ENCODE measurements at places on chromosomes 16 and 17. TPM values are rescaled to one million over a fixed set of nuclear protein-coding genes. Genes with fewer than 3 reads are reported as not detected.

DNA sequence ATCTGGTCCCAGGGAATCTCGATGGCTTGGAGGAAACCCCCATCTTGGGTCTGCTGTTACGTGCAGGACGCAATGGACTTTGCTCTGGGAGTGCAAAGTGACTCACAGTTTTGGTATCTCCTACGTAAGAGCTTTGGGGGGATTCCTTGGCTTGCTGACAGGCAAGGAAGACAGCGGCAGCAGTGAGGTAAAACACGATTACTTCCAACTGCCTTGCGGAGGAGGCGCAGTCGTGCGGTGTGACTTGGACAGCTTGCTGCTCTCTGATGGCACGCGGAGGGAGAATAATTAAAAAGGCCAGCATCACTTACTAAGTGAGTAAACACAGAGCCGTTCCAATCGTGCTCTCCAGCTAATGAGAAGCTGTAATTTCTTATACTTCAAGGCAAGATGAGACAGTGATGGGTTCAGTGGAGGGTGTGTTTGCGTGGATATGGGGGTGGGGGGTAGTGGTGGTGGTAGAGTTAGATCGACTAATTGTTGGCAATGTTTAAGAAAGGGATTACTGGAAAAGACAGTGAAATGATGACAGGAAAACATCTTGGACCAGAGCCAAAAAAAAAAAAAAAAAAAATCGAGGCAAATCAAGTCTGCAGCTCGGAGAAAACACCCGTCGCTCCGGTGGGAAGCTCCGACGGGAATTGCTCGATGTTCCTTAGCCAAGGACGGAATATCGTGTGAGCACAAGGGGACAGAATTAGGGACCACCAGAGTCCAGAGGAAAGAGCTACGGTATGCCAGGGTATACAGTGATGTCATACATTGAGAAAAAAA, 184.8 kb upstream of the ZFHX3 start:
- no peaks in the 10 kb centered on the region for H3K36me3 ChIP-seq
- H3K4me1 ChIP-seq = no peaks in the 10 kb centered on the region
- no peak overlapping the region for H3K4me3 ChIP-seq
- DNase-seq = no peak

Gene HP
- total RNA-seq = 5.7 TPM

Gene NUDT7
- 17.7 TPM for total RNA-seq

DNA sequence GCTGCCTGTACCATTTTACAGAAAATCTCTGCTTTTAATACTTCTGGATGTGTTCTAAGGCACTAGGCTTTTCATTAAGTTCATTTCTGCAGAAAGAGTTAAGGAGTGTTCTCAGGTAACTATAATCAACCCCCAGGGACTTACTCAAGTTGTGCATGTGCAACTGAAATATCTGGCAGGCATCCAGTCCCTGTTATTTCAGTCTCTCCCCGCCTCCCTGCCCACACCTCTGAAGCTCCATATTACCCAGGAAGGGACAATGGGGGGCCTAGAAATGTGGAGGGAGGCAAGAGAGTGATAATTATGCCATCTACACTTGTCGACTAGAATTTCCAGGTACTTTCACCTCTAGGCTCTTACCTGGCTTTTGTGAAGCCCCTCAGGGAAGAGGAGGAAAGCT, 432.2 kb downstream of the MAF start:
- H3K4me3 ChIP-seq = no peak overlapping the region
- no peak overlapping the region for H3K27ac ChIP-seq
- no peaks in the 10 kb centered on the region for H3K36me3 ChIP-seq
- no peaks in the 10 kb centered on the region for H3K4me1 ChIP-seq
- no peak for DNase-seq

- H3K27ac ChIP-seq = peak overlapping the region; percentile 47
- H3K27me3 ChIP-seq = no peaks in the 10 kb centered on the region
- DNase-seq = peak; percentile 68
- H3K4me1 ChIP-seq = peaks cover 4% of the 10 kb centered on the region
These were observed 9.0 kb downstream of the C17orf99 start for GRCh38 chr17:78154903-78155811.

GRCh38 chr16:19186408-19186807, 18.4 kb downstream of the SYT17 start:
- H3K36me3 ChIP-seq = no peaks in the 10 kb centered on the region
- no peak for DNase-seq
- H3K4me3 ChIP-seq = no peak overlapping the region

DNA sequence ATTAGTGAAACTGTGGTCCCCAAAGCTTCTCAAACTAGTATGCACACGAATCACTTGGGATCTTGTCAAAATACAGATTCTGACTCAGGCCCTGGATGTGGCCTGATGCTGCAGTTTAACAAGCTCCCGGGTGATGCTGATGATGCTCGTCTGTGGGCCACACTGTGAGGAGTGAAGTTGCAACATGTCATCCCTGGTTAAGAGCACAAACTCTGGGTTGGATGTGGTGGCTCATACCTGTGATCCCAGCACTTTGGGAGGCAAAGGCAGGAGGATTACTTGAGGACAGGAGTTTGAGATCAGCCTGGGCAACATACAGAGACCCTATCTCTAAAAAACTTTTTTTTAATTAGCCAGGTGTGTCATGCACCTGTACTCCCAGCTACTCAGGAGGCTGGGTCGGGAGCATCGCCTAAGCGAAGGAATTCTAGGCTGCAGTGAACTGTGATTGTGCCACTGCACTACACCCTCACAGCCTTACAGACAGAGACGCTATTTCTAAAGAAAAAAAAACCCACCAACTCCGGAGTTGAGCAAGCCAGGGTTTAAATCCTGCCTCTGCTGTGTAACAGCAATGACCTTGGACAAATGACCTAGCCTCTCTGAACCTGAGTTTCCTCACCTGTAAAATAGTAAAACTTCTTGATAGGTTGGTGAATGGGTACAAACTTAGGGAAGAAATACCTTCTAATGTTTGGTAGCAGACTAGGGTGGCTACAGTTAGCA, 24.4 kb upstream of the ABAT start:
- no peak overlapping the region for H3K4me3 ChIP-seq
- H3K27ac ChIP-seq = no peak overlapping the region
- DNase-seq = no peak
- no peaks in the 10 kb centered on the region for H3K4me1 ChIP-seq

- no peaks in the 10 kb centered on the region for H3K36me3 ChIP-seq
- H3K4me1 ChIP-seq = no peaks in the 10 kb centered on the region
- peaks cover 31% of the 10 kb centered on the region for H3K27me3 ChIP-seq
- no peak for DNase-seq
These were observed 5.6 kb downstream of the USH1G start for GRCh38 chr17:74917430-74917829.

DNA sequence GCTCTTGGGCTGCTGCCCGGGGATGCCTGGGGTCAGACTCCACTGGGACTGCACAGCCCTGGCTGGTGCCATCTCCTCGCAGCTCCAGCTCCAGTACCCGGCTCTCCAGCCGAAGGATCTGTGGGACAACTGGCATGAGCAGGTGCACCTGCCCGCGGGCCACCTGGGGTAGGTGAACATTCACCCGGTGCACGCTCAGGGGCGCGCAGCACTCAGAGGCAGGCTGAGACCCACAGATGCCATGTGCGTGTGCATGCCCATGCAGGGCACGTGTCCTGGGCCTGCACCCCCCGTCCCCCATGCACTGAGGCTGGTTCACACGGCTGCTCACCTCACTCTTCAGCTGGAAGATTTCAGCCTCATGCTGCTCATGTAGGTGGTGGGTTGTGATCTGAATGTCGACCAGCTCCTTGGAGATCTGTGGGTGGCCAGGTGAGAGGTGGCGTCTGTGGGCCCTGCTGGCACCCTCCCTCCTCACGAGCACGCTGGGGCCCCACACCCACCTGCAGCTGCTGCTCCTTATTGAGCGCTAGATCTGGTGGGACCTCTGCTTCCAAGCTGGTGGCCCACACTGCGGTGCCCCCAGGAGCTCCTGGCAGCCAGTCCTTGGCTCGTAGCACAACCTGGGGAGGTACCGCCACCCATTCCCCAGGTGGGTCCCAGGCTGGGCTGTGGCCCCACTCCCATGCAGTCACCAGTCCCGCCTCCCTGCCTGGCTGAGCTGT, 618 bp downstream of the CCDC78 start:
- peaks cover 9% of the 10 kb centered on the region for H3K27me3 ChIP-seq
- H3K27ac ChIP-seq = no peak overlapping the region
- H3K4me1 ChIP-seq = peaks cover 13% of the 10 kb centered on the region
- H3K4me3 ChIP-seq = no peak overlapping the region

DNA sequence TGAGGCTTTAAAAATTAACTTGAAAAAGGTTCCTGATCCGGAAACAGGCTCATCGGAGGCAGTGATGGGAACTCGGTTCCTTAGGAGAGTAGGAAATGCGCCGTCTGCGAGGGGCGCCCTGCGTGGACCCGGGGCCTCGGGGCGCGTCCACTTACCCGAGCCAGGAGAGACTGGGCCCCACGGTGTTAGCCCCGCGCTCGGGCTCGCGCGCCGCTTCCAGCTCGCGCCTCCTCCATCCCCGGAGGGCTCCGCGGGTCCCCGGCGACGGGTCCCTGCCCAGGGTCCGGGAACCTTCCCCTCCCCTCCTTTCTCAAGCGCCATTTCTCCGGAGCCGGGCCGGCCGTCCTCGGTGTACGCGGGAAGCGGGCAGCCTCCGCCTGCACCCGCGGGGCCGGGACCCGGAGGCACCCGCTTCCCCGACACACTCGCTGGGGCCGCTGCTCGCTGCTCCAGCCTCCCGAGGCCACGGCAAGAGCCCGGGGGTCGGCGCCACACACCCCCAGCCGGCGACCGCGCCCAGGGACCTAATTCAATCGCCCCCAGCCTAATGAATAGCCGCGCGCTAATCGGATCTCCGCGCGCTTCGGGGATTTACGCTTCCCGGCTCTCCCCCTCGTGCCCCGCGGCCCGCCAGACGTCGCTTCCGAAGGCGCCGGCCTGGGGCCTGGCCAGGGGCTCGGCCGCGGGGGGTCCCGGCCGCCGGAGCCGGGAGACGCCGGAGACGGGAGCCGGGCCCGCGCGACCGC, 2.2 kb upstream of the BAHCC1 start:
- no peak for DNase-seq
- no peaks in the 10 kb centered on the region for H3K36me3 ChIP-seq
- peak overlapping the region; percentile 90 for H3K27ac ChIP-seq
- peaks cover 19% of the 10 kb centered on the region for H3K4me1 ChIP-seq

- H3K4me3 ChIP-seq = no peak overlapping the region
- no peaks in the 10 kb centered on the region for H3K27me3 ChIP-seq
- H3K4me1 ChIP-seq = no peaks in the 10 kb centered on the region
- H3K27ac ChIP-seq = no peak overlapping the region
These were observed 8.8 kb downstream of the BEAN1 start for GRCh38 chr16:66435896-66436295.

Gene CD300E
- total RNA-seq = not detected

GRCh38 chr17:42104264-42104663, 6.0 kb upstream of the ZNF385C start:
- no peaks in the 10 kb centered on the region for H3K27me3 ChIP-seq
- no peak overlapping the region for H3K27ac ChIP-seq
- H3K36me3 ChIP-seq = no peaks in the 10 kb centered on the region
- DNase-seq = no peak

Gene MMP2
- total RNA-seq = 32.8 TPM

Gene CDH16
- 0.72 TPM for total RNA-seq

DNA sequence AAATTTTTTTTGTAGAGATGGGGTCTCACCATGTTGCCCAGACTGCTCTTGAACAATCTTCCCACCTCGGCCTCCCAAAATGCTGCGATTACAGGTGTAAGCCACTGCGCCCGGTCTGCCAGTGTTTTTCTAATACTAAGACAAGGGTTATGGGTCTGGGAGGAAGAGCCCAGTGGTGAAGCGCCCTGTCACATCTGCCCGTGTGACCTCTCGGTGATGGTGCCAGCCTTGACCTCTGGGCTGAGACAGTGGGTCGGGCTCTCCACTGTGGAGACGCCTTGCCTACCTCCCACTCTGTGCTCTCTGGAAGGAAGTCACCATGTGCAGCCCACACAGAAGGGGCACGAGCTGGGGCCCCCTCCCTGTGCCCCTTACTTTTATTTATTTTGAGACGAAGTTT, 5.1 kb upstream of the BAIAP2 start:
- DNase-seq = no peak
- no peaks in the 10 kb centered on the region for H3K4me1 ChIP-seq
- no peak overlapping the region for H3K4me3 ChIP-seq
- peaks cover 18% of the 10 kb centered on the region for H3K27me3 ChIP-seq
- H3K27ac ChIP-seq = no peak overlapping the region

Gene FBXL16
- 2.0 TPM for total RNA-seq

- no peak for DNase-seq
- H3K27me3 ChIP-seq = no peaks in the 10 kb centered on the region
- H3K4me3 ChIP-seq = no peak overlapping the region
- H3K27ac ChIP-seq = no peak overlapping the region
- no peaks in the 10 kb centered on the region for H3K36me3 ChIP-seq
These were observed 19.3 kb downstream of the POLR3K start for GRCh38 chr16:33877-34647.

Gene TBX4
- total RNA-seq = not detected

Gene TMEM238L
- 68.8 TPM for total RNA-seq

- peak overlapping the region; percentile 97 for H3K4me3 ChIP-seq
- H3K4me1 ChIP-seq = peaks cover 23% of the 10 kb centered on the region
- H3K27ac ChIP-seq = peak overlapping the region; percentile 90
- DNase-seq = peak; percentile 85
- H3K27me3 ChIP-seq = no peaks in the 10 kb centered on the region
These were observed 503 bp upstream of the PLCD3 start for GRCh38 chr17:45132572-45133463.

Gene GP1BA
- total RNA-seq = not detected

DNA sequence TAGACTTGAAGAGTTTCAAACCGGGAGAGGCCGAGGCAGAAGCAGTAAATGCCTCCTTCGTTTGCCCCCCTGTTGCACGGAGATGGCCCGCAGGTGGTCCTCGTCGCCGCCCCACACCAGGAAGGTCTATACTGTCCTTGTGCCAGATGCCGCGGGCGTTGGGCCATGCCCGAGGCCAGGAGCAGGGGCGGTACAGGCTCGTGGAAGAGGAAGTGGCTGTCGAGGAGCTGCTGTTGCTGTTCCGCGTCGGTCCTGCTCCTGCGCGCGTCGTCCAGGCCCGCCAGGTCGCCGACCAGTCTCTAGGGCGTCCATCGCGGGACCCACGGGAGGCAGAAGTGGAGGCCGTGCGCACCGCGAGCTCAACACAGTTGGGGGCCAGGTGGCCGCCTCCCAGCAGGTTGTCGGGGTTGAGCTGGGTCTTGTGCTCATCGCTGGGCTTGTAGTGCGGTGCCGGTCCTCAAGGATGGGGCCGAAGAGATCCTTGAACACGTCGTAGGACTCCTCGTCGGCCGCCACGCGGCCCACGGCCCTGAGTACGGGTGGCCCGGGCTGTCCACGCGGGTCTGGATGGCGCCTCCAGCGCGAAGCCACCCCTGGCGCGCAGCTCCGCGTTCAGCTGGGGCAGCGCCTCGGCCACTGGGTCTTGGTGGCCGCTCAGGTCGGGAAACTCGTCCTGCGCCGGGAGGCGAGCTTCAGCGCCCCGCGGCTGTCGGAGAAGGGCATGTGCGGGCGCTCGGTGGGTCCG, 13.1 kb upstream of the C16orf87 start:
- no peaks in the 10 kb centered on the region for H3K36me3 ChIP-seq
- no peak overlapping the region for H3K4me3 ChIP-seq
- no peak overlapping the region for H3K27ac ChIP-seq
- no peaks in the 10 kb centered on the region for H3K4me1 ChIP-seq

DNA sequence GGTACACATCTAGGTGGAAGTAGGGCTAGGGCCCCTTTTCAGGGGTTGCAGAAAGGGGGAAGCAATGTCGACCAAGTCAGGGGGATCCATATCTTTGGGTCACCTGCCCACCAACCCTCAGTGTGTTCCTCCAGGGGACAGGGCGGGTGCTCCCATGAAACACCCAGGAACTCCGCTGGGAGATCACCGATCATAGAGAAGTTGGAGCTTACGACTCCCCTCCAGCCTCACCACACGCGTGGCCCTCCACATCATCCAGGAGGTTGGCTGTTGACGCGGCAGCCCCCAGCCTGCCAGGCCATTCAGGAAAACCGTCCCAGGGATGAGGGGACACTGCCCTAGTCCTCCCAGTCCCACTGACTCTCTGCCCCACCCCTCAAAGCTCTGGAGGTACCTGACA, 17.3 kb upstream of the MRPS23 start:
- H3K4me1 ChIP-seq = peaks cover 7% of the 10 kb centered on the region
- H3K27ac ChIP-seq = no peak overlapping the region

All from colonic mucosa (tissue), 4 donors.